ENCODE measurements at places on chromosomes 6 and 20. TPM values are rescaled to one million over a fixed set of nuclear protein-coding genes. Genes with fewer than 3 reads are reported as not detected.

PKIB gene
- total RNA-seq: 4.4 TPM

PNLDC1 gene
- total RNA-seq: not detected

GRCh38 chr6:128172081-128172480 lies 271.2 kb upstream of the THEMIS start:
- H3K4me1 ChIP-seq: no peaks in the 10 kb centered on the region
- no peaks in the 10 kb centered on the region for H3K27me3 ChIP-seq
- no peaks in the 10 kb centered on the region for H3K36me3 ChIP-seq
- no peak for DNase-seq

ZSCAN23 gene
- 0.63 TPM for total RNA-seq

GRCh38 chr6:6586671-6587526 lies 1.6 kb upstream of the LY86 start:
- no peak overlapping the region for H3K4me3 ChIP-seq
- DNase-seq: no peak
- no peaks in the 10 kb centered on the region for H3K36me3 ChIP-seq
- H3K27ac ChIP-seq: no peak overlapping the region
- H3K27me3 ChIP-seq: no peaks in the 10 kb centered on the region

- no peak for DNase-seq
- H3K27ac ChIP-seq: no peak overlapping the region
- H3K4me1 ChIP-seq: no peaks in the 10 kb centered on the region
- H3K4me3 ChIP-seq: no peak overlapping the region
These were observed 67.4 kb downstream of the KIF16B start for GRCh38 chr20:16505894-16506293.

DNA sequence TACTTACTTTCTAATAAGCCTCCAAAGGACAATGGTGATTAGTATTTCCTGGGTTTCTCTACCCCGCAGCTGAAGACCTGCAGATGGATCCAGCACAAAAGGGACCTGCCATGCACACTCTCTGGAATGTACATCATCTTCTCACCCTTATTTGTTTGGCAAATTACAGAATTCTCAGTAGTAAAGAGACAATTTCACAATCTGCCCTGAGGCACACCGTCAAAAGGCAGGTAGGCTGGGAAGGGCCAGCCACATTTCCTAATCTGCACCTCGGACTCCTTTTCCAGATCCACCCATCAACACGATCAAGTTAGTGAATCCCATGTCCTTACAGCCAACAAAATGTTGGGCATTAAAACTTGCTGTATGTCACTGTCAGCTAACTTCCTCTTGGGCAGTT lies 4.9 kb downstream of the OVOL2 start:
- DNase-seq: no peak
- no peaks in the 10 kb centered on the region for H3K4me1 ChIP-seq
- no peak overlapping the region for H3K27ac ChIP-seq
- H3K27me3 ChIP-seq: peaks cover 19% of the 10 kb centered on the region

DNA sequence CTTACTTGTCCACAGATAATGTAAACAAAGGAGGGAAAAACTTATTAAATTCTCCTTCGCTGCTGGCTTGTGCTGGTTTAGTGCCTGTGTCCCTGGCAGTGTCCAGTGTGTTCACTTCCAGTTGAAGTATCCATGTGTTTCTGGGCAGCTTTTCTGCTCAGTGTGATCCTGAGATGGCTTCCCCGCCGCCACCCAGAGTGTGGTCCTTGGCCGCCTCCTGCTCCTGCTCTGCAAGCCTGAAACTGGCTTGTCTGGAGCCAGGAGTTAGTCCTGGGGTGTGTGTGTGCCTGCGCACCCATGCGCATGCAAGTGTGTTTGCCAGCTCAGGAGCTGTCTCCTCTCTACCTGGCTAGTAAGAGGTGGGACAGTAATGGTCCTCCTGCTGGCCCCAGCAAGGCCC lies 7.2 kb downstream of the BTBD3 start:
- no peak overlapping the region for H3K4me3 ChIP-seq
- H3K4me1 ChIP-seq: no peaks in the 10 kb centered on the region
- DNase-seq: no peak

GRCh38 chr6:110517034-110517433 lies 40.6 kb upstream of the SLC22A16 start:
- DNase-seq: no peak
- H3K36me3 ChIP-seq: no peaks in the 10 kb centered on the region
- no peaks in the 10 kb centered on the region for H3K4me1 ChIP-seq
- no peaks in the 10 kb centered on the region for H3K27me3 ChIP-seq
- peak overlapping the region; percentile 39 for H3K27ac ChIP-seq

- H3K4me3 ChIP-seq: peak within 1 kb of the TSS; percentile 58
- peak; percentile 93 for DNase-seq
- H3K4me1 ChIP-seq: no peaks in the 10 kb centered on the region
These were observed at the start of gene BMP6 for GRCh38 chr6:7725849-7726415. Gene BMP6, plus strand, starts transcription at chr6:7726099. Its CDS starts 857 bp downstream, at chr6:7726956.

GSTA2 gene
- 177 TPM for total RNA-seq

KCNK15 gene
- total RNA-seq: 0.43 TPM

DNA sequence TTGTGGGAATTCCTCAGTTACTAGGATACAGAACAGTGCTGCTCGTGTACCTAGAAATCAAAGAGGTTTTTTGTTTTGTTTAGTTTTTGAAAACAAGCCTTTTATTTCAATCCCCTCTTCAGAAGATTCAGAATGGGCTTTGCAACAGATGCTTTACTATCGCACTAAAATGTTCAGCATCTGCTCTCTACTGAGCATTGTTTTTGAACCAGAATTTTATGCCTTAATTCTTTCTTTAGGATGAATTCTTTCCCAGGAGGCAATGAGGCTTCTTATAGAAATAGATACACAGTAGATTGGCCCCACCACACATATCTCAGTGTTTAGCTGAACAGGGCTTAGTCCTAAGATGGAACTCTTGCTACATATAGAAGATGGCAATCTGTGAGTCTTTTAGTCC lies 95.9 kb upstream of the SPACA1 start:
- no peaks in the 10 kb centered on the region for H3K27me3 ChIP-seq
- DNase-seq: no peak
- H3K4me3 ChIP-seq: no peak overlapping the region
- H3K4me1 ChIP-seq: no peaks in the 10 kb centered on the region

- H3K27ac ChIP-seq: no peak overlapping the region
- no peaks in the 10 kb centered on the region for H3K4me1 ChIP-seq
- DNase-seq: no peak
- H3K27me3 ChIP-seq: no peaks in the 10 kb centered on the region
- no peaks in the 10 kb centered on the region for H3K36me3 ChIP-seq
These were observed 130.1 kb downstream of the RNASET2 start for GRCh38 chr6:166826264-166826663.

GRCh38 chr20:50379049-50379990 lies 130.9 kb upstream of the PTPN1 start:
- H3K4me1 ChIP-seq: no peaks in the 10 kb centered on the region
- peak overlapping the region; percentile 77 for H3K27ac ChIP-seq
- H3K4me3 ChIP-seq: no peak overlapping the region
- no peaks in the 10 kb centered on the region for H3K27me3 ChIP-seq

CAGE1 gene
- not detected for total RNA-seq

DNA sequence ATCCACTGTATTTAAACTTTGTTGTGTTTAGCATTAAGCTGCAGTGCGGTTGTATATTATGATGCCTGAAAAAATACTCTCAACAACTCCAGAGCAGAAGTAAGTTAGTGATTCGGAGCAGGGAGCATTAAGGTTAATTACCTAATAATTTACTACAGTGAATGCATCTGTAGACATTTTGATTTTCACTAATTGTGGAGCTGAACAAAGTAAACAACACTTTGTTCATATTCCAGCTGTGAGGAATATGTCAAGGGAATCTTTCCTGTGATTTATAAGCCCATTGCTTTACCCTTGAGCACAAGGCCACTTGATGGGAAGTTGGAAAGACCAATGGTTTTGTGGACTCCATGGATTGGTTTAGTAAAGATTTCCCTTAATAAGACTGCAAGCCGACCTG lies 77.1 kb downstream of the CBLN4 start:
- no peak overlapping the region for H3K4me3 ChIP-seq
- no peaks in the 10 kb centered on the region for H3K36me3 ChIP-seq

DNA sequence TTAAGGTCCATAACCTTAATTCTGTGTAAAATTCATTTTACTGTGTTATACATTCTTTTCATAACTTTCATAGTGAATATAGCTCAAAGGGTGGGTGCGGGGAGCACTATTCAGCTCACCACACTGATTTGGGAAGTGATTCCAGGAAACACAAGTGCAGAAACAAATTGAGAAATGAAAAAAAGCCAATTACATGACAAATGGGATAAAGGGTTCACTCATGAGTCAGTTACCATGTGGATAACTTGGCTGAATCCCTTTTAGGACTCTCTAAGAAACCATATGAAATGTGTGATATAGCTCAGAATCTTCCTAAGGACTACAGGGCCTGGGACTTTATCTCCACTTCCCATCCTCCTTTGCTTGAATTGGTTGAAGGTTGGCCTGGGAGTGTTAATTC lies 3.1 kb upstream of the BTN2A1 start:
- no peaks in the 10 kb centered on the region for H3K27me3 ChIP-seq
- peaks cover 14% of the 10 kb centered on the region for H3K4me1 ChIP-seq
- peaks cover 5% of the 10 kb centered on the region for H3K36me3 ChIP-seq
- no peak overlapping the region for H3K27ac ChIP-seq
- no peak overlapping the region for H3K4me3 ChIP-seq

DNA sequence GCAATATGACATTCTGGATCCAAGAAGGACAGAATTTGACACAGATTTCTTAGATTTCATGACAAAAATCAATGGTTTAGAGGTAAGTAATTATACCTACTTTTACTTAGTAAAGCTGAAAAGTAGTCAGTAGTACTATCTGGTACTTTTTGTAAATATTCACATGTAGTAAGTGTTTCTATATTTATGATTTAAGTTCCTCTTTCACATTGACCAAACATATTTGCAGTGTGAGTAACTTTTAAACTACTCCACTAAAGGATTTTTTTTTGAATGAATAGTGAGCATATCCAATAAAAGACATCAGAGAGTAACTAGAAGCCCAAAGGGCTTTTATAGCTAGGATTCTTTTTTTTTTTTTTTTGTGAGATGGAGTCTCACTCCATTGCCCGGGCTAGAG lies 60.8 kb downstream of the DNAH8 start:
- no peaks in the 10 kb centered on the region for H3K36me3 ChIP-seq
- H3K27ac ChIP-seq: no peak overlapping the region
- no peaks in the 10 kb centered on the region for H3K4me1 ChIP-seq

GRCh38 chr20:6122873-6123648 lies at the start of gene FERMT1:
Gene FERMT1, minus strand, starts transcription at chr20:6123030. Its CDS starts 3,476 bp downstream, at chr20:6119554.
- H3K36me3 ChIP-seq: no peaks in the 10 kb centered on the region
- no peak within 1 kb of the TSS for H3K27ac ChIP-seq
- no peaks in the 10 kb centered on the region for H3K27me3 ChIP-seq

DNA sequence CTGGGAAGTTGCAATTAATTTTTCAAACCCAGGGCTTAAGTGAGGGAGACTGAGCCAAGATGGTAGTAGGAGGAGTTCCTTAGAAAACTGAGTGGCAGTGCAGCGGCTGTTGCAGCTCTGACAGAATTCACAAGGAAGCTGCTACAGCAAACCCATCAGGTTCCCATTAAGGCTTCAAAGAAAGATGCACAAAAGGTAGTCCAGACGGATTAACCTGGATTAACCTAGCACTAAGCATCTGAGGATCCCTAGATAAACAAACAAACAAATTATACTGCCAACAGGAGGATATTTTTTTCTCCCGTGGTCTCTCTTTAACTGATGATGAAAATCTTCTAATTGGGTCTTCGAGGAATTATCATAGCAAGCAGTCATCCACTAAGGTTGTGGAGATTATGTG lies 5.2 kb downstream of the TENT5A start:
- H3K4me3 ChIP-seq: no peak overlapping the region
- H3K36me3 ChIP-seq: peaks cover 3% of the 10 kb centered on the region
- DNase-seq: no peak
- no peak overlapping the region for H3K27ac ChIP-seq
- no peaks in the 10 kb centered on the region for H3K4me1 ChIP-seq

GRCh38 chr6:118896339-118897136 lies 2.6 kb downstream of the ASF1A start:
- no peak overlapping the region for H3K27ac ChIP-seq
- no peaks in the 10 kb centered on the region for H3K27me3 ChIP-seq
- DNase-seq: no peak
- H3K4me1 ChIP-seq: no peaks in the 10 kb centered on the region
- H3K4me3 ChIP-seq: no peak overlapping the region

SLC22A2 gene
- total RNA-seq: not detected

- no peak overlapping the region for H3K4me3 ChIP-seq
- peaks cover 43% of the 10 kb centered on the region for H3K4me1 ChIP-seq
- H3K36me3 ChIP-seq: no peaks in the 10 kb centered on the region
- DNase-seq: peak; percentile 77
- peak overlapping the region; percentile 100 for H3K27ac ChIP-seq
These were observed 1.3 kb upstream of the SDCBP2 start for GRCh38 chr20:1330075-1330830.

MCHR2 gene
- total RNA-seq: not detected

- H3K27ac ChIP-seq: no peak overlapping the region
- DNase-seq: peak; percentile 23
- H3K4me1 ChIP-seq: no peaks in the 10 kb centered on the region
These were observed 39.3 kb downstream of the BEND3 start for GRCh38 chr6:107075951-107076381.

GINS1 gene
- total RNA-seq: 0.65 TPM

DNA sequence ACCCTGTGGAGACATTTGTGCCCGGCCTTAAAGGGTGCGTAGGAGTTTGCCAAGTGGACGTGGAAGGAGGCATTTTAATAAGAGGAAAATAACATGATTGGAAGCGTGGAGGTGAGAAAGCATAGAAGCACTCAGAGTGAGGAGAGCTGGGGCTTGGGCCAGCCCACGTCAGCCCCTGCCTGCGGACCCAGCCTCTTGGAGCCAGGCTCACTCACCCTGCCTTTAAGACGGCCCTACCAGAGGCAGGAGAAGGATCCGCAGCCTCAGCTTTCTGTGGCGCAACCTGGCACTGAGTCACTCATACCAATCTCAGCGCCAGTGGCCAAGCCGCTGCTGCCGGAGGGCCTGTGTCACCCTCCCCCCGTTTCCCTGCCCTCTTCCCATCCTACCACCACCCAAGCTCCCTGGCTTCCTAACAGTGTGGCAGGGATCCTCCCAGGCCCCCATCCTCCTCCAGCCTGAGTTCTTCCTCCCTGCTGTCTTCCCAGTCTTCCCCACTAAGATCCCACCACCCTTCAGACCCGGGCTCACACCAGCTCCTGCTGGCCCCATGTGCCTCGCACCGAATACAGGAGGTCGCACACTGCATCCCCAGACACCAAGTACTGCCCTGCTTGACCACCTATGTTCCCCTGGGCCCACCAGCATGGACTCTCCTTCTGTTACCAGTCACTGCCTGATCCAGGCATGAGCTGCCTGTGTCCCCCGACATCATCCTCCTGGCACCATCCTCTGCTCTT lies 285.2 kb downstream of the UST start:
- H3K27me3 ChIP-seq: no peaks in the 10 kb centered on the region
- no peak overlapping the region for H3K4me3 ChIP-seq
- H3K4me1 ChIP-seq: peaks cover 16% of the 10 kb centered on the region
- peak overlapping the region; percentile 23 for H3K27ac ChIP-seq
- no peaks in the 10 kb centered on the region for H3K36me3 ChIP-seq

GRCh38 chr6:140825731-140826130 lies 1307.0 kb upstream of the GJE1 start:
- no peaks in the 10 kb centered on the region for H3K27me3 ChIP-seq
- DNase-seq: no peak
- H3K4me3 ChIP-seq: no peak overlapping the region
- H3K27ac ChIP-seq: no peak overlapping the region
- no peaks in the 10 kb centered on the region for H3K4me1 ChIP-seq

GRCh38 chr6:106549521-106549920 lies 79.8 kb downstream of the RTN4IP1 start:
- no peak overlapping the region for H3K27ac ChIP-seq
- no peaks in the 10 kb centered on the region for H3K36me3 ChIP-seq
- DNase-seq: no peak
- H3K4me1 ChIP-seq: no peaks in the 10 kb centered on the region
- no peak overlapping the region for H3K4me3 ChIP-seq

GMPR gene
- total RNA-seq: 5.2 TPM

GRCh38 chr6:35810971-35811698 lies 6.0 kb downstream of the LHFPL5 start:
- H3K27me3 ChIP-seq: no peaks in the 10 kb centered on the region
- H3K27ac ChIP-seq: no peak overlapping the region
- no peak overlapping the region for H3K4me3 ChIP-seq
- DNase-seq: no peak
- no peaks in the 10 kb centered on the region for H3K4me1 ChIP-seq
- H3K36me3 ChIP-seq: no peaks in the 10 kb centered on the region

Measured in right lobe of liver (tissue), 6 donors.